HL-60 (cell line): ENCODE measurements at places on chromosomes 4 and X.

DNA sequence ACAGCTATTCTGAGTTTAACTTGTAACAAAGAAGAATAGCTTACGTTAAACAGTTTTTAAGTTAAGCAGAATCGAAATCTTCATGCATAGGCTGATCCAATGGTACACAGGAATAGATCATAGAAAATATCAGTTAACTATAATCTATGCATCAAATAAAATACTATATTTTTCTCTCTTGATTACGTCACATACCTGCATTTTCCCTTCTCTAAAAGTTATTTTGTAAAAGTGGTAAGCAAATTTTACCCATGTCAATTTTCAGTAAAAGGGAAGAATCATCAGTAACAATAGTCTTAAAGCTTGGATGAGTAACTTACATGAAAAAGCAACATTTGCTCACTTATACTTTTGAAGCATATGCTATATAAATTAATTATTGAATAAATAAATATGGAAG, 692.4 kb downstream of the FAT4 start:
- no peak for DNase-seq

DNA sequence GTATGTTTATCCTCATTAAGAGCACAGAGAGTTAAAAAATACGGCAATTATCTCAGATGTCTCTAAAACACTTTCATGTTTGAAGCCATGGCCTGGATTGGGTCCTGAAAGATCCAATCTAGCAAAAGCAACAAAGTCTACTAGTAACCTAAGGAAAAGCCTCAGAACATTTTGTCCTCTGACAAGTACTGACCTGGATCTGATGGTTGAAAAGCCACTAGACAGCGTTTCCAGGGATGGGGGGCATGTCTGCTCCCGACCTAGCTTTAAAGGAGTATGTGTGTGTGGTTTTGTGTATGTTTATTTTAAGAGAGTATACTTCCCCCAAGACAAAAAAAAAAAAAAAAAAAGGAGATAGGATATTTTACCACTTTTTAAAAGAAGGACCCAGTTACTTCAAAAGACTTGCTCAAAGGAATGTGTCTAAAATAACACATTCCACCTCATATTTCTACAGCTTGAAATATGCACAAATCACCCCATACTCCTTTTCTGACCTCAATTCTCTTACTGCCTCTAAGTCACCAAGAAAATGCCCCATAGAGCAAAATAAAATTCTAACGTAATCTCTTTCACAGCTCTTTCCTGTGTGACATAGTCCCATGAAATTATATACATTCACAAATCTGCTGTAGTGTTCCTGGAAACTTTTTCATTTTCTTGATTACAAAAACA, 189.0 kb upstream of the TTC29 start:
- DNase-seq = no peak

DNA sequence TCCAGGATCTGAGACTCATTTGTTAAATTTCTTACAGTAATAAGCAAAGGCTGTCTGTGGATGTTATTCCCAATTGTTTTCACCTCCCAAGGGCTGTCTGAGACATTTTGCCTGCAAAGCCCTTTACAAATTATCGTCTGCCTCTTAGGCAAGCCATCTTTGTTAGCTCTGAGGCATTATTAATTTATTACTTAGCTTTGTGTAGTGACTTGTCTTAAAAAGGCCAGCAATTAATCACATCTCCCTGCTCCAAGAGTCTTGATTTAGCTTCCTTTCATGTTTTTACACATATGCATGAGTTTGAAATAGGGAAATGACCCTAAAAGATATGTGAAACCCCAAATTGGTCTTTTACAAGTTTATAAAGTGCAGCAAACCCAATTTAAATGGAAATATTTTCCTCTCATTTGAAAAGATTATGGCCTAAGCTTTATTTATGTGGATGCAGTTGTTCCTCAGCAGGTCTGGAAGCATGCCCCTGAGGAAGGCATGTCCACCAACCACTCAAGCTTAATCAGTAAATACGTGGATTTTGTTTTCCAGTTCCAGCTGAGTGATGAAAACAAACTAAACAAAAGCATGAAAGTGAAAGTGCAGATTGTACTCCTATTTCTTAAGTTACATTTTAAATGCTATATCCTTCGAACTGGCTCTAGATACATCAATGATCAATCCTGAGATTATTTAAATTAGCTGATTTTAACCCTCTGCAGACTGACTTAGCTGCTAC, 173.6 kb upstream of the LNX1 start:
- no peak for DNase-seq

DNA sequence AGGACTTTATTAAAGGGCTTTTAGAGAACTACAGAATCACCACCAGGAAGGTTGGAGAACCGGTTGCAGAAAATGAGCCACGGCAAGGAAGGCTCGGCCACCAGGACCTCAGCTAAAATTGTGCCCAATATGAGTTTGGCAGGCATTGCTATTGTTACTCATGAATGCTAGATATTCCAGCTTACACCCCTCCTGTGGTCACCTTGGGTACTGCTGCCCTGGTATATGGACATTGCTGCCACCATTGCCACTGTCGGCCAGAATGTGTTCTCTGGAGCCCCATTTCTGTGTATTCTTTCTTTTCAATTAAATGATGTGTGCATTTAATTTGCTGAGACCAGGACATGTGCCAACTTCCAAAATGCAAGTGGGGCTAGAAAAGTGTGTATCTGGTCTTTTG, 626.7 kb upstream of the BOD1L1 start:
- DNase-seq = no peak

- no peak for DNase-seq
Measured at GRCh38 chr4:141571362-141571761, 65.0 kb upstream of the IL15 start.

- DNase-seq = no peak
Measured at GRCh38 chrX:111164728-111165127, 68.7 kb downstream of the PAK3 start.

DNA sequence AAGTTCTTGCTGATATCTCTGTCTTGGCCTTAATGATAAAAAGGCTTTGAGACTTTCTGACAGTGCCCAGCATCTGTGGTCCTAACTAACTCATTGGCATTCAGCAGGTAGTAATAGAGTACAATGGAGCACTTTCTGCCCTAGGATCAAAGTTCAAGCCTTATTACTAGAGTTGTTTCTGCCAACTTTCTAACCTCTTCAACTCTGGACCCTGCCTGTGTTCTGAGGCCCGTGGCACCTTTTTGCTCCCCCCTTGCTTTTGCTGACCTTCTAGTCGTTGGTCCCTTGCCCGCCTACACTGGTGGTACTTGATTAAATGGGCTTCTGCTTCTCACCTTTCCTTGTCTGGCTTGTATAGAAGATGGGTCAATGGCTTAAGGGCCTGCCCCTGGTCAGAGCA, 126.3 kb downstream of the PPARGC1A start:
- no peak for DNase-seq

DNA sequence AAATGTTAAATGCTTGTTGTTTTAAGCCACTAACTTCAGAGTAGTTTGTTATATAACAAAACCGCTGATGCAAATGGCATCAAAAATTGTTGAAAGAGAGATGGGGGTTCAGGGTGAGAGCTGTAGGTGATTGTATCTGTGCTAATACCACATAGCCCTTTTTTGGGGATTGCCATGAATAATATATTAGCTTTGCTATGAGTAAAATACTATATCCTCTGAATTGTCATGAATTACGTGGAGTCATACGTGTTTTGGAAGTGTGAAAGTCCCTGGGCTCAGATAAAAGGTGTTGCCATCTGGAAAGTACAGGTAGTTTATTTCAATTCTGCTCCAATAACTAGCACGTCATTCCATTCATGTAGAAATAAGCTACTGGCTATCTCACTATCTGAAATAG, 30.6 kb downstream of the DYNLT3 start:
- no peak for DNase-seq

DNA sequence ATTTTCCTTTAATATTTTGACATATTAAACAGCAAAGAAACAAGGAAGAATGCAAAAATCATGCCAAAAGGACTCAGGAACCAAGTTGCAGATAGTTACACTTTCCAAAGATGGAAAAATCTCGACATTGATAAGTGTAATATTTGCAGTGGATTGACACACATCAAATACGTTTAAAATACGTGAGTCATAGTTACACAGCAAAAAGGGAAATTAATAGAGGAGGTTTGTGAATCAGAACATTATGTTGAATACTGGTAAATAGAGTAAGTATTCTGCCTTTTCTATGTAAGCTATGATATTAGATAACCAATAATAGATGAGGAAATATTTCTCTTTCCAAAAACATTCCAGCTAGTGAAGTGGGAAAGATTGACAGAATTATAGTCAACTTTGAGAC, 1761.3 kb upstream of the IGFBP7 start:
- no peak for DNase-seq

DNA sequence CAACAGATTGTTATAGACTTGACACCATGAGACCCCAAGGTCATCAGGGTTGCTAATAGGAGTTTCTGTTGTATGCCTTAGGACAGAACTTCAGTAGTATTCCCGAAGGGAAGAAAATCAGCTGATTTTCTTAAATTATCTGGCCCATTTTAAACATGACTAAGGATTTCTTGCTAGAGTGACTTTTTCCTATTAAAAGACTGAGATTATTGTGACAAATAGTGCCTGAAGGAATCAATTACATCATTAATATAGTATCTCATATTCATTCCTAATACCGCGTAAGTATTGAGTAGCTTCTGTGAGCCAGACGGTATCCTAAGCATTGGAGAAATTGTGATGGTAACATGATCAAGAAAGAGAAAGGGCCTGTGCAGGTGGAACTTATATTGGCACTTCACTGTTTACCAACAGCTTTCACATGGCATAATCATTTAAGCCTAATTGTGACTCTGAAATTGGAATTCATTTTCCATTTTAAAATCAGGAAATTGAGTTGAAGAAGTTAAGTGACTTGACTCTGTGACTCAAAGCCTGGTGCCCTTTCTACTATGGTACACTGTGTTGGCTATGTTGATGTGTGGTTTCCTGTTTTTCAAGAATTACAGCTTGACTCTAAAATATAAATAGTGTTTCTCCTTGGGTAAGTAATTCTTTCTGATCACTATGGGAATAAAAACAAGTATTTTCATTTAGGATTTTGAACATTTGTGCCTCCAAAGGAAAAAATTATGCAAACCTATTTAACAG, 4.1 kb downstream of the AFF1 start:
- DNase-seq = peak; percentile 36

- no peak for DNase-seq
Measured at GRCh38 chr4:113582737-113583136, 178.8 kb downstream of the CAMK2D start.

GRCh38 chr4:109432203-109432602, 1.4 kb upstream of the SEC24B start:
- no peak for DNase-seq

DNA sequence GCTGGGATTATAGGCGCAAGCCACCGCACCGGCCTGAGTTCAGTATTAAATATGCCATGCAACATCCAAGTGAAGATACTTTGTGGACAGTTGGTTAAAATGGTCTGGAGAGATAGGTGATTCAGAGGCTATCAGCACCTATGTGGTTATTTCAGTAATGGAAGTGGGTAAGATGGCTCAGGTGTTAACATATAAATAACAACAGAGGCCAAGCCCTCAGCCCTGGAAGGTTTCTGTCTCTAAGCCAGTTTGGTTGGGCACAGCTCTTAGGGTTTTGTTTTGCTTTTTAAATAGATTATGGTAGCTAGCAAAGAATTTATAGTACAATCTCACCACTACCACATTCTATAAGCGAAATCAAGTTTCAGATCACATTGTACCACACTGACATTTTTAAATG, 16.6 kb downstream of the FAM114A1 start:
- DNase-seq = no peak

- DNase-seq = no peak
Measured at GRCh38 chrX:19642241-19643109, 127.2 kb upstream of the MAP3K15 start.

- no peak for DNase-seq
Measured at GRCh38 chrX:129748305-129748704, 9.5 kb downstream of the XPNPEP2 start.

GRCh38 chr4:71595576-71596108, 188.2 kb downstream of the GC start:
- DNase-seq = no peak

- no peak for DNase-seq
Measured at GRCh38 chrX:85052636-85053343, 49.1 kb downstream of the APOOL start.

- no peak for DNase-seq
Measured at GRCh38 chr4:72557021-72557420, 12.0 kb downstream of the ADAMTS3 start.
